ENCODE measurements at places on chromosomes 3 and 15. TPM values are rescaled to one million over a fixed set of nuclear protein-coding genes. Genes with fewer than 3 reads are reported as not detected.

GRCh38 chr3:87088430-87088992, 97.6 kb upstream of the VGLL3 start:
- no peaks in the 10 kb centered on the region for H3K27me3 ChIP-seq
- peak overlapping the region; percentile 69 for H3K4me3 ChIP-seq
- DNase-seq: no peak
- no peaks in the 10 kb centered on the region for H3K4me1 ChIP-seq

DNA sequence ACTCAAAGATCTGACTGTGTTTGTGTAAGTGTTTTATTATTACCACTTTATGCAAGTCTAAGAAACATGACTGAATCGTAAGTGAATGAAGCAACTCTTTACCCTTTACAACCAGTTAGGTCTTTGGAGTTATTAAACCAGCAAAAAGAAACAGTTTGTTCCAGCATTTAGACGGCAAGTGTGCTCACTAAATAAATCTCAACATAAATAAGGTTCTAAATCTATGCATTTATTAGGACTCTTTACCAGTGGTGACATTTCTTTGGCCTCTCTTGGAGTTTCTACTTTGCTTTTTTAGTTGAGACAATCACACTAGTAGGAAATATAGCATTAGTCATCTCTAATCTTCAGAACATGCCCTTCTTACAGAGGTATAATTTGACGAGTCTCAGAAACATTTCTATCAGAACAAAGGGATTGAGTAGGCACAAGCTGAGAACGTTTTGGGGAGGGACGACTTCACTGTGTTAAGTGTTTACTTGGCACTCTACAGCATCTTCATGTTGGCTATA, 739.9 kb upstream of the NR2F2 start:
- no peaks in the 10 kb centered on the region for H3K27me3 ChIP-seq
- no peak for DNase-seq
- H3K27ac ChIP-seq: no peak overlapping the region
- H3K36me3 ChIP-seq: no peaks in the 10 kb centered on the region
- H3K4me3 ChIP-seq: no peak overlapping the region

GRCh38 chr15:28006116-28006905, 92.8 kb downstream of the OCA2 start:
- H3K36me3 ChIP-seq: no peaks in the 10 kb centered on the region
- H3K27ac ChIP-seq: no peak overlapping the region
- no peak for DNase-seq
- no peak overlapping the region for H3K4me3 ChIP-seq
- H3K4me1 ChIP-seq: no peaks in the 10 kb centered on the region
- no peaks in the 10 kb centered on the region for H3K27me3 ChIP-seq

- no peaks in the 10 kb centered on the region for H3K36me3 ChIP-seq
- H3K27ac ChIP-seq: no peak overlapping the region
- no peak overlapping the region for H3K4me3 ChIP-seq
- H3K27me3 ChIP-seq: no peaks in the 10 kb centered on the region
These were observed 15.6 kb upstream of the CERS3 start for GRCh38 chr15:100544338-100544841.

DNA sequence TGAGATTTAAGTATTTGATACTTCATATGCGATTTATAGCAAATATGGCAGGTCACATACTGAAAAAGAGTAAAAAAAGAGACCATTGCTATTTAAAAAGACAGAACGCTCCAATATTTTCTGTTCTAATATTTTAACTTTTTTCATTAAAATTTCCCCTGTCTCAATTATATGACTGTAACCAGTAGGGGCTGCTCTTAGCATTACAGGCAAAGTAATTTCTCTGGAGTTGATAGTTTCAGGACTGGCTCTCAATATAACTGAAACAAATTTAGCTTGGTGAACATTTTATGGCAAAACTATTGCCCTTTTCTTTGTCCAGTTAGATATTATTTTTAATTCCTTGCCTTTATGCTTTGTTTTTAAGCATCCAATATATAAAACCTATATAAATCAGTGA, 286.3 kb upstream of the ROBO2 start:
- H3K27ac ChIP-seq: no peak overlapping the region
- H3K27me3 ChIP-seq: no peaks in the 10 kb centered on the region
- H3K36me3 ChIP-seq: no peaks in the 10 kb centered on the region
- no peaks in the 10 kb centered on the region for H3K4me1 ChIP-seq

DNA sequence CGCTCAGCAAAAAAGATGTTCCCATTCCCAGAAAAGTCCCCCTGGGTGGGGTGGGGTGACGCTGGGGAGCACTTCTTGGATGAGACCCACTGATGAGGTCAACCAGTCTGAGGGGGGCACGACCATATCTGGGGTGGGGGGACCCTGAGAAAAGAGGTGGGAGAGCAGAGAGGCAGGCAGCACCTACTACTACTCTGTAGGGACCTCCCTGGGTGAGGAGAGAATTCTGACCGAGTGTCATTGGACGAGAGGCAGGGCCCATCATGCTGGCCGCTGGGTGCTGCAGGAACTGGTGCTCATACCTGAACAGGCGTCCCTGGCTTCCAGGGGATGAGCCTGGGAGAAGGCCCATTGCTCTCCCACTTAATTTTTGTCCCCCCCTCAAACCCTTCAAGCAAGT, 158.8 kb downstream of the KLF13 start:
- DNase-seq: no peak
- H3K27me3 ChIP-seq: no peaks in the 10 kb centered on the region
- H3K4me3 ChIP-seq: no peak overlapping the region
- H3K36me3 ChIP-seq: no peaks in the 10 kb centered on the region
- H3K4me1 ChIP-seq: peaks cover 3% of the 10 kb centered on the region

GRCh38 chr15:70670680-70671079, 92.7 kb downstream of the UACA start:
- H3K27ac ChIP-seq: no peak overlapping the region
- no peaks in the 10 kb centered on the region for H3K4me1 ChIP-seq
- H3K4me3 ChIP-seq: no peak overlapping the region
- no peak for DNase-seq

The CD200R1 gene
- 0.66 TPM for total RNA-seq

The UBL7 gene
- total RNA-seq: 48.9 TPM

The SLC2A2 gene
- total RNA-seq: not detected

The THRB gene
- 29.8 TPM for total RNA-seq

Measured in breast epithelium (tissue), 4 donors.